Activated T-helper 2 cell treated with anti-CD3 and anti-CD28 coated beads, Interferon-gamma antibody, Interleukin-2, Interleukin-4, amounts not matched to agents 10 μg/mL and 5 μg/mL and 100 μg/mL, durations not matched to agents 14 hours and 24 hours and 36 hours (primary cell): ENCODE measurements at places on chromosomes 3 and 15.

DNA sequence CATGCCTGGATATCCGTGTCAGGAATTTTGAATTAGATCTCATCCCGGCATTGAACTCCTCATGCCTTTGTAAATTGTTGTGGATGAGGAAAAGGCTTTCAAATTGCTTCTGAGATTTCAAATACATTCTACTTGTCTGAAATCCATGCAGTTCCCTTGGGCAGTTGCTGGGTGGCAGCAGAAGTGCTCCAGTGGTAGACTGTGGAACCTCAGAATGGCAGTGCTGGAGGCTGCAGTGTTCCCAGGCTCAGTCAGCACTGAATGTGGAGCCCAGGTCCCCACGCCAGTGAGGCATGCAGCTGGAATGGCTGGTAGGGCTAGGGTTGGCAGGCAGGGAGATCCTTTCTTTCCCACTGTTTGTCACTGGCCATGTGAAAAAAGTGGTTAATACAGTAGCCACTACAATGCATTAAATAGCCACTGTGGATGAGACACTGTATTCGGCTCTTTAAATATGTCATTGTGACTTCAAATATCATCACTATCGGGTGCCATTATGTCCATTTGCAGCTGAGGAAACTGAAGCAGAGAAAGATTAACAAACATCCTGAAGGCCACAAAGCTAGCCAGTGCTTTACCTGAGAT, 98.6 kb downstream of the TPRG1 start:
- DNase-seq, result peak; percentile 33

- DNase-seq, result no peak
These were observed 699.9 kb upstream of the ZNF385D start for GRCh38 chr3:22450786-22451400.

DNA sequence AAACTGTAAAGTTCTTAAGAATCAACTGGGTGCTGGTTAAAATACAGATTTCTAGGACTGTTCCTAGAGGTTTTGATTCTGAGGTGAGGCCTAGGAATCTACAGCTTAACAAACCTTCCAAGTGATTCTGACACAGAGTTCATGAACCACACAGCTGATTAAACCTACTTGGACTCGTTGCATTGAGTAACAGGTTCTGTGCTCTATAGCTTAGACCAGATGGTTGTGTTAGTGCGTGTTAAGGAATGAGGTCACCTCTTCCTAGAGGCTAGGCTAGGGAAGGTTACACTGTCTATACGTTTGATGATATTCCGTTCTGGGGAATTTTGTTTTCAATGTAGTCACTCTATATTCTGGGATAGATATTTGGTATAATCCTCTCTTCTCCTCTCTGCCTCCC, 21.9 kb downstream of the EID1 start:
- no peak for DNase-seq

DNA sequence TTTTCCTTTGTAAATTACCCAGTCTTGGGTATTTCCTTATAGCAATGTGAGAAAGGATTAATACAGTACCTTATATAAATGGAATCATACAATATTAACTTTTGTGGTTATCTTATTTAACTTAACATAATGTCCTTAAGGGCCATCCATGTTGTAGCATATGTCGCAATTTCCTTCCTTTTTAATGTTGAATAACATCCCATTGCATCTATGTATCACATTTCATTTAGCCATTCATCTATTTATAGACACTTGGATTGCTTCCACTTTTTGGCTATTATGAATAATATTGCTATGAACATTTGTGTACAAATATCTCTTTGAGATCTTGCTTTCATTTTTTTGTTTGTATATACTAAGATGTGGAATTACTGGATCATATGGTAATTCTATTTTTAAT, 342.2 kb downstream of the PDCD6IP start:
- no peak for DNase-seq

GRCh38 chr3:98551236-98551635, 19.5 kb downstream of the GPR15 start:
- no peak for DNase-seq

GRCh38 chr15:45009046-45009445, 13.9 kb upstream of the SORD start:
- no peak for DNase-seq

- peak; percentile 33 for DNase-seq
These were observed 7.1 kb downstream of the ELL3 start for GRCh38 chr15:43769584-43770228.

DNA sequence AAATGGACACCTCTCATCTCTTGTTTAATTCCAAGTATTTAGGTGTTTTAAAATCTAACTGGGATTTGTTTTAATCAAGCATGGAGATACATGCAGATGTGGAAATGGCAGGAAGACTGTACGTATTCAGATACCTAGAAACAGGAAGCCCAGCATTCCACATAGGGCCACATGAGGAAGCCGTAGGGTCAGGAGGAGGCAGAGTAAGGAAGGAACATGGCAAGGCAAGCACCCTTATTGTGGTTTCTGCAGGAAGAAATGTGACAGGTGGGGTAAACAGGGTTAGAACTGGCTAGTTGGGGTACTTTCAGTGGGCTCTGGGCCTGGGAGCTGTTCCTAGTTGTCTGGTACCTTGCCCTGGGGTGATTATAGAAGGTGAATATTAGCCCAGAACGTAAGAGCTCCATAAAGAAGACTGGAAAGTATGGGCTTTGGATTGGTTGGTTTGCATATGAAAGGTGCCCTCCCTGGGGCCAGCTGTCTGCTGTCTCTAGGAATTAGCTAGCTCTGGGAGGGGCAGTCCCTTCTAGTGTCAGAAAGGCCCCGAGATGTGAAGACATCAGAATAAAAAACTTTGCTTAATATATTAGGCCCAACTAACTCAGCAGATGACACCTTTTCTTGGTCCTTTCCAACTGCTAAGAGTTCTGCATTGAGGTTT, 107.7 kb upstream of the CADPS start:
- DNase-seq, result no peak

DNA sequence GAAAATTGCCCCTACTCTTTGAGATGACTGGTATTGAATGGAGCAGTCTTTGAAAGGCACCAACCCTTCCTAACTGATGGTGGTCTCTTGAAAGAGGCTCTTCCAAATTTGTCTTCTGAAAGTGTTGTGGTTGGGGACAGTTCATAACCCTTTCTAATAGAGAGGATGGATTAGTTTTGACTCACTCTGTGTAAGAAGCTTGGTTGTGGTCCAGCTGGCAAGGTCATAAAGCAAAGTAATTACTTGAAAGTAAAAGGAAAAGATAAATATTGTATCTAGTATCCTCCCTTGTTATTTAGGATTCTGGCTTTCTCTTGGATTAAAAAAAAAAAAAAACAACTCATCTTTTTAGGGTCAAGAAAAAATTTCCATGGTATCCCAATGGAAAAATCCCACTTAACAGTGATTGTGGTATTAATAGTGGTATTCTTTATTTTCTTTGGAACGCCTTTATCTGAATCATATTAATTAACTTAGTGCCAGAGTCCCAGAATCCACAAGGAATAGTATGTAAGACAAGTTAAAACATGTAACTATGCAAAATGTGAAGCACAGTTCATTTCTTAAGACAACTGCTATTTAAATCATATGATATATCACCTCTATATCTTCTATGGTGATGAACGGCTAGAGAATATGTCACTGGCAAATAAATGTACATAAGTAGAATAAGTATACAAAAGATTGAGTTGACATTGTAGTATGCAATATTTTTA, 469.3 kb upstream of the CDIN1 start:
- DNase-seq, result no peak

GRCh38 chr3:47362701-47363100, 18.1 kb upstream of the PTPN23 start:
- DNase-seq, result no peak

GRCh38 chr15:33946152-33946551, 22.1 kb upstream of the CHRM5 start:
- DNase-seq, result no peak

DNA sequence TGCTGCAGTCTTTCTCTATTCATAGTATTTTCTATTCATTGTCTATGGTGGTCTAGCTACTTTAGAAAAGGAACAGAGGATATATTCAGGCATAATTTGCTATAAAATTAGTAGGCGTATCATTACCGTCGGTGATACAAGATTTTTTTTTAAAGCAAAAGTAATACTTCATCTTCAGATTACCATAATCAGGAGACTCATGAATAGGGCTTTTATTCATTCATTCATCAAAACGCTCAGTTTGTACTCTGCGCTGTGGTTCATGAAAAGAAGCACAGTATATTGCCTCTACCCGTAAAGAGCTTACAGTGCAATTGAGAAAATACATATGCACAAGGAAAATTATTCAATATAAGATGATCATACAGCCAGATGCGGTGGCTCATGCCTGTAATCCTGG, 136.7 kb upstream of the CHRM5 start:
- DNase-seq, result no peak

GRCh38 chr3:28916713-28917499, 364.0 kb upstream of the RBMS3 start:
- DNase-seq, result no peak

GRCh38 chr15:31554261-31554660, 227.6 kb downstream of the KLF13 start:
- DNase-seq, result no peak

DNA sequence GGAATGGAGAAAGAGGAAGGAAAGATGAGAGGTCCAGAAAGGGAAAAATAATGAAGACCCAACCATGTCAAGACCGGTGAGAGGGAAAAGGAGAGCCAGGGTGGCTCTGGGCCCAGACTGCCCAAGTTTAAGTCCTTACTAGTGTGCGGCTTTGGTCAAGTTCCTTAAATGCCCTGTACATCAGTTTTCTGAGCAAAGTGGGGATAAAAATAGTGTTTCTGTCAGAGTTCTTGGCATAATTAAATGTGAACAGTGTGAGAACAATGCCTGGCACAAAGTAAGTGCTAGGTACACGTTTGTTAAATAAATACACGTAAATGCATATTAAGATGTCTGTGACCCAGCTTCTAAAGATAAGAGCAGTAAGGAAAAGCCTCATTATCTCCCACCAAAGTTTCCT, 23.8 kb downstream of the WWTR1 start:
- DNase-seq, result no peak

DNA sequence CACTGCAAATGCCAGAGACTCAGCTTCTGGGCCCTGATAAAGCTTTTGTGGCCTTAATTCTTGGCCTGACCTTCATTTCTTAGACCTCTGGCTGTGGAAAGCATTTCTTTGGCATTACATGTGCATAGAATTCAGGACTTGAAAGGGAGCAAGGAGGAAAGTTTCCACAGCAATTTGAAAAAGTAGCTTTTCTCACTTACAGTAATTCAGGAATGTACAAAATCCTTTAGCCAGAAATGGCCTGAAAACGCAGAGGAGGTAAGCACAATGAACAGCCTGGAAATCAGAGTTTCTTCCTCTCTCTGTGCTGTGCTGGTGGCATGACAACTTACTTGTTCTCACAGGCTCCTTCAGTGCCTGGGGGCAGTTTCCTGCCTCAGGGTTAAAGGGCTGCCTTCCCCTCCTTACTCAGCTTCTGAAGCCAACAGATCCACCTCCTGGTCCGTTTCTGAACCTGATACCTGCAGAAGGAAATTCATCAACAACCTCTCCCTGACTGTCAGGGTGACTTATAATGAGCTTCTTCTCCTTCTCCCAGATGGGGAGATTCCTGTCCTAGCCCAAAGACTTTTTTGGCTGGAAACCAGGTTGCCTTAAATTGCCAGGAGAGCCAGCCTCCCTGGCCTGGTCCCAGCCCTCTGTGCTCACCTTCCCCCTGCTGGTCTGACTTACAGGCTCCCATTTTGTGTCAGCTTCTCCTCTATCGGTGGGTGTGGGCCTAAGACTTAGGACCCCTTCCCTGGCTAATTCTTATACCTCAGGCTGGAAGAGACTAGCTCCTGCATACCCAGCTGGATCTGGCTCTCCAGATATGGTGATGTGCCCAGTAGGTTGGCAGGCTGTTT, 102.3 kb downstream of the MYRIP start:
- no peak for DNase-seq

GRCh38 chr3:104244680-104245220, 1122.0 kb upstream of the ALCAM start:
- no peak for DNase-seq

DNA sequence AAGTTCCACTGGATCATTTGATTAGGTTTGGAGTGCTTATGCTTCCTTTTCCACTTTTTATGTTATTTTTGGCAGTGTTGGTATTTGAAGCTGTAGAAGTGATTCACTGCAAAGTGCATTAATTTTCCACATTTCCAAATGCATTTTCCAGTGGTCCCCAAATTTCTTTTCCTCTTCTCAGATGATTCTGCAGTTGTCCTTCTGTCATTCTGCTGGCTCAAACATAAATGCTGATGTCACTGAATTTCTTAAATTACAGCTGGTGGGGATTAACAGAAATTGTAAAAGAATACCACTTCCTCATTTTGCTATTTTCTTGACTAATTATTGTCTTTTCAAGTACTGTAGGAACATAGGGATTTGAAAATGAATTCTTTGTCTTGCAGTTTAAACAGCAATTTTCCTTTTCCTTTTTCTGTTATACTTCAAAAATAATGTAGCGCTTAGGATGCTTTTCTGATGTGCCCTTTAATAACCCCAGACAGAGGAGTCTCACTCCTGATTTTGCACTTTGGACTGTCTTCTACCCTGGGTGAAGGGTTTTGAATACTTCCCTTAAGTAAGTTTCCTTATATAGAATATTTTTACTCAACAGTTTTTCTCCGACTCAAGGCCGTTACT, 25.0 kb downstream of the MITF start:
- DNase-seq, result no peak

GRCh38 chr3:124800076-124800475, 69.8 kb downstream of the UMPS start:
- DNase-seq, result no peak

DNA sequence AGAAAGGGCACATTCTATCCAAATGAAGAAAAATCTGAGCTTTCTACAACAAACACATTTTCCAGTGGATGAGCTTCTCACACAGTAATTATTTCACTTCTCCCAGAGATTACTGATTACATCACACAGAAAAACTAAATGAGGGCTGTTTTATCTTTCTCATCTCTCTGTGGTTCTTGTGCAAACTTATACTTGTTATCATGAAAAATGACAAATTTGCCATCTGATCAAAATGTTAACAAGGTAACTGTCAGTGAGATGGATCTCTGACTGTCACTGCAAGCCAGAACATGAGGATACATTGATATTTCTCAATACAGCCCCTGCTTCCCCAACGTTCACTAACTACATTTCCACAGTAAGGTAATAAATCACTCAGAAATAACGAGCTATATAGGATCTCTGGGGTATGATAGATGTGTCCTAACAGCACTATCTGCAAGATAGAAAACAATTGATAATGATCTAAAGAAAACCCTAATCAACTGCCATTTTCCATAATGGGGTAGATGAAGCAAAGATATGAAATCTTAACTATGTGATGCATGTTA, 829.3 kb upstream of the CFAP20DC start:
- no peak for DNase-seq

DNA sequence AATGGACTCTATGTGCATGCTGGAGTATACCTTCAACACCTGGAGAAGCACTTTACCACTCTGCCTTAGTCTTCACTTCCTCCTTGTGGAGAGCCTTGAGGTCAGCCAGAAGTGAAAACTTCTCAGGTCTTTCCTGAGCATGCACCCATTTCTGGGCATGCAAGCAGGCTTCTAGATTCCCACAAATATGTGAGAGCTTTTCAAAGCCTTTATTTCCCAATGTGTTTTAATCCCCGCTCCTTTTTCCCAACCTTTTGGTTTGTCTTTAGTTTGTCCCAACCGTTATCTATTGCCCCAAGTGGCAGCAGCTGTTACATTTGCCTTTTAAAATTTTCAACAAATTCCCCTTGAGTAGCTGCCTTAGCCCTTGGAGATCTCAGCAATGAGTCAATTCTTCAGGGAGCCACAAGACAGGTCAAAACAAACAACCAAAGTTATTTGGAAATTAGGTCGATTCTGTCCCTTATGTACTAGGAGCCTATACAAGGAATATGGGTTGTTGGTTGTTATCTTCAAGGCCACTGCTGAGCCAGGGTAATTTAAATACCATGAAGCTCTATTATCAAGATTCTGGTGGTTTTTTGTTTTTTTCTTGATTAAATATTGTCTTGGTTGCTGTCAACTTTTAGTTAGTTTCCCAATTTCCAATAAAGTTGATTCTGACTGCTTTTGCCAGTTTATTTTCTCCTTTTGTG, 44.4 kb downstream of the LSM3 start:
- DNase-seq, result no peak
